Liver (tissue), 10 donors: ENCODE measurements at places on chromosomes 3 and 15.

- no peak for DNase-seq
Measured at GRCh38 chr15:48814286-48814685, 3.4 kb upstream of the CEP152 start.

DNA sequence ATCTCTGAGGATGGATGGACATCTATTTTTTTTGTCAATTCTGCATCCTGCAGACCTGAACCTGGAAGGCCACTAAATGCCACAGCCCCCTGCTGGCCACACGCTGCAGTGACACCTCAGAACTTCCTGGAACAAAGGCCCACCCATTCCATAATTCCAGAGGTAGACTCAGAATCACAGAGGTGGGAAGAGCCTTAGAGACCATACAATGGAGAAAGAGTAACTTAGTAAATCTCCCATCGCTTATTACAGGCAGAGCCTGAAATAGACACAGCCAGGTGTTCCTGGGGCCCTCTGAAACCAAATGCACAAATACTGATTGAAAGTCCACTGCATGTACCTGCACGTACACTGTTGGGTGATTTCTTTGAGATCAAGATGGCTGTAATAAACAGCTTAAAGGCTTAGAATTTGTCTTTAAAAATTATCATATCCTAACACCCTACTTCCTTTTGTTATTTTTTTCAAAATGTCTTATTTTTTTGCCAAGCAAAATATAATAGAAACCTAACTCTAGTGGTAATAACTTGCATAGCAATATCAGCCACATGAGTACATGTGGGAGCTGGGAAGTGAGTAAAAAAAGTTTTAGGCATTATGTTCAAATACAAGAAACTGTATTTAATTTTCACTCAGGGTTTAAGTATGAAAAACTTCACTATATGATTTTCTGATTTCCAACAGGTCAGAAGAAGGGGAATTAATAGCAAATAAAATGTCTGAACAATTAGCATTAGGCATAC lies 62.7 kb downstream of the EOMES start:
- DNase-seq: peak; percentile 50

- DNase-seq: no peak
Measured at GRCh38 chr3:184765047-184765729, 46.8 kb upstream of the VPS8 start.

DNA sequence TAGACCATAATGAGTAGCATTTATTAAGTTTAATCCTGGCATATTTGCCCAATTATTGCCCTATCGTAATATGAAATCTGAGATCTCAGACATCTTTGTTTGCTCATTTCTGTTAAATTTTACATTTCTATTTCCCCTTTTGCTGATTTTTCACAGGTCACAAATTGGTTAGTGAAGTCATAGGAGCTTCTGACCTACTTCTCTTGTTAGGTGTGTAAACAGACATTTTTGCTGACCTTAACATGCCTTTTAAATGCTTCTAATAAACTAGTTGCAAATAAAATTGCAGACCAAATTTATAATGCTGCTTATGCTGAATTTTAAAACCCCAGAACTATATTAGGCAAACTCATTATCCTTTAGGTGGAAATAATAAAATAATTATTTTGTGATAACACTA lies 24.6 kb downstream of the OPA1 start:
- no peak for DNase-seq

GRCh38 chr3:68424796-68425460 lies 507.4 kb downstream of the TAFA4 start:
- no peak for DNase-seq

DNA sequence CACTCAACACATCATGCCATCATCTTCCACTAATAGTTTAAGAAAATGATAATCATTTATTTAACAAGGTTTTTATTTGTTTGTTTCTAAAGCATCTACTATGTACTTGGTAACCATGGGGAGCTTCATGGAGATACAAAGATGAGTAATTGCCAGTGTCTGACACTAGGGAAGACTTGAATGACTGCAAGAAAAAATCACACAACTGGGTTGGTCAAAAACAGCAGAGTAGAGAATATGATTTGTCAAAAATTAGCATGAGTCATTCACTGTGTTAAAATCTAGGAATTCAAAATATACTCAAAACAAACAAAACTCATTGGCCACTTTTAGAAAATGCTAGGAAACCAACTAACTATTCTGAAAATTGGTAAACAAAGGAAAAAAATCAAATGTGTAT lies 6.3 kb downstream of the BNC1 start:
- no peak for DNase-seq

DNA sequence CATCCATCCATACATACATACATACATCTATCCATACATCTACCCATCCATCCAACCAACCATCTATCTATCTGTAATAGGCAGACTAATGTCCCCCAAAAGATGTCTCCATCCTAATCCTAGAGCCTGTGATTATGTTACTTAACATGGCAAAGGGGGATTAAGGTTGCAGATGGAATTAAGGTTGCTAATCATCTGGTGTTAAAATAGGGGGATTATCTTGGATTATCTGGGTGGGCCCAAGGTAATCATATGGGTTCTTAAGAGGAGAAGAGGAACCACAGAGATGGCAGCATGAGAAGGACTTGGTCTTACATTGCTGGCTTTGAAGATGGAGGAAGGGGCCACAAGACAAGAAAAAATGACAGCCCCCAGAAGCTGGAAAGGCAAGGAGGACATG lies 14.7 kb upstream of the RPL29 start:
- no peak for DNase-seq

- no peak for DNase-seq
Measured at GRCh38 chr15:37524601-37525000, 409.8 kb upstream of the TMCO5A start.

DNA sequence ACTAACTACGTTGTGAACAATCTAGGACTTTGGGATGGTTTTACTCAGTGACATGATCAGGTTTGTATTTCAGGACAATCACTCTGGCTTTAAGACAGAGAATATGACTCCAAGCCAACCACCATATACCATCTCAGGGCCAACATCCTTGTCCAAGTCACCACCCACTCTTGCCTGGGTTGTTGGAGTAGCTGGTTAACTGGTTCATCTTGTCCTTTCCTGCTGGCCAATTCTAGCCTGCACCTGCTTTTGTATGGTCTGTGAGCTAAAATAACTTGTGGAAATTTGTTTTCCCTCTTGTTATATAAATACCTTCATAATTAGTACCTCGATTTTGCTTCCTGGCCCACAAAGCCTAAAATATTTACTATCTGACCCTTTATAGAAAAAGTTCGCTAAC lies 306.8 kb upstream of the STT3B start:
- no peak for DNase-seq

DNA sequence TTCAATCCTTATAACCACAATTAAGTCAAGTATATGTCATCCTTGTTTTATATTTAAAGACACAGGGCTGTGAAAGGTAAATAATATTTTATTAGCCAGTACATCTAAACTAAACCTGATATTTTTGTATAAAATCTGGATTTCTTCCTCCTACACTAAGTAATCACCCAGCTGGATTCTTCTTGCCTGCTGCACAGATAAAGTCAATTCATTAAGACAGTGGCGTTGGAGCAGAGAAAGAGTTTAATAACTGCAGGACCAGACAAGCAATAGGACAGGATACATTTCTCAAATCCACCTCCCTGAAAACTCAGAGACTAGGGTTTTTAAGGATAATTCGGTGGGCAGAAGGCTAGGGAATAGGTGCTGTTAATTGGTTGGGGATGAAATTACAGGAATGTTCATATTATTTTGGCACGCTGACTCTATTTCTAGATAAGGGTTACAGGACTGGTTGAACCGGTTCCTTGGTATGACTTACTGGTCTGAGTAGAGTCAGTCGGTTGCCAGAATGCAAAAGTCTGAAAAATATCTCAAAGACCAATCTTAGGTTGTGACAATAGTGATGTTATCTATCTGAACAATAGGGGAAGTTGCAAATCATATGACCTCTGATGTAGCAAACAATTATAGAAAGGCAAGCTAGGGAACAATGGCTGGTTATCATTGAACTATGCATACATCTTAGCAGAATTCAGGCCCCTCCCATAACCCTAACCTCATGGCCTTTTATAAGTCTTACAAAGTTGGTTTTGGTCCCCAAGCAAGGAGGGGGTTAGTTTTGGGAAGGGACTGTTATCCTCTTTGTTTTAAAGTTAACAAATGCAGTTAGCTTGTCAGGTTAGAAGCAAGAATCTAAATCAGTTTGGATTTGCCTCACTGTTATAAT lies 244.8 kb downstream of the ALCAM start:
- no peak for DNase-seq

DNA sequence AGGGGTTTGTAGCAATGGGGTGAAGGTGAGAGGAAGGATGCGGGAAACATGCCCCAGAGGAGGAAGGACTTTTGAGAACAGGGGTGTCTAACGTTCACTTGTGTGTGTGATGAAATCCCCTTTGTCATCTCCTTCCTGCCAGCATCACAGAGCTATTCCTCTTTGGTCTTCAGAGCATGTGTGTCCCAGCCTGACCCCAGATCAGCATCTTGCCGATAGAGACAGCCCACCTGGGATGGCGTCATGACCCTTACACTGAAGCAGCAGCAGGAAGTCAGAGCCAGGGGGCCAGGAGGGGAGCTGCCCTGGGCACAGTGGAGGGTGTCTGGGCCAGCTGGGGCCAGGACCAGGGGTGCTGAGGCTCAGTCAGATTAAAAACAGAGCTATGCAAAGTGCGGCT lies 29.9 kb upstream of the GRIP2 start:
- no peak for DNase-seq

- DNase-seq: peak; percentile 74
Measured at GRCh38 chr3:170811928-170812591, 57.9 kb downstream of the RPL22L1 start.

- peak; percentile 4 for DNase-seq
Measured at GRCh38 chr3:43867436-43868072, 176.8 kb downstream of the ABHD5 start.

- DNase-seq: no peak
Measured at GRCh38 chr15:34373951-34374350, 7.0 kb upstream of the LPCAT4 start.

DNA sequence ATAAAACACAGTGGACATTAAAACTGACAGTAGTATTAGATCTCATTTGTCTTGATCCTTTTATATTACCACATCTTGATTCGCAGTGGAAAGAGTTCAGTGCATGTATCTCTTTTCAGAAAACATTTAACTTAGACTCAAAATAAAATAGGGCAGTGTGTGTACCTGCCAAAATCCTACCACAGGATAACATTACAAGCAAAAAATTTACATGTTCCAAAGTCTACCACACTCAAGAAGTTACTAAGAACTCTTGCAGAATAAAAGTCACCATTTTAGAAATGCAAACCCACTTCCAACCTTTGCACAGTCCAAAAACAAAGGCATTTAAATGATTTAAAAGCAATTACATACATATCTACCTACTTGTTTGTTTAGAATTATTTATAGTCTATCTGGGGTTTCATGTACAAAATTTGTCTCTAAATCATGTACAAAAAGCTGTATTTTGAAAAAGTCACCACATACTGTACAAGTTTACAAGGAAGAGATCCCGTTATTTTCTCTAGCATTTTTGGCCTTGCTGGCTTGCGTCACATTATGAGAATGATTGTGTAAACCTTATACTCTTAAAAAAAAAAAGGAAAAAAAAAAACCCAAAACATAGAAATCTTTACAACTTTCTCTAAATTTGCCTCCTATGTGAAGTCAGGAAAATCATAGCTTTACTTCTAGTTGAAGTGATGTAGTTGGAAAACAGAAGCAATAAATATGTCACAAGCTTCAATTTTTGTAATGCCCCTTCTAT lies 153.8 kb downstream of the ADAM10 start:
- no peak for DNase-seq

DNA sequence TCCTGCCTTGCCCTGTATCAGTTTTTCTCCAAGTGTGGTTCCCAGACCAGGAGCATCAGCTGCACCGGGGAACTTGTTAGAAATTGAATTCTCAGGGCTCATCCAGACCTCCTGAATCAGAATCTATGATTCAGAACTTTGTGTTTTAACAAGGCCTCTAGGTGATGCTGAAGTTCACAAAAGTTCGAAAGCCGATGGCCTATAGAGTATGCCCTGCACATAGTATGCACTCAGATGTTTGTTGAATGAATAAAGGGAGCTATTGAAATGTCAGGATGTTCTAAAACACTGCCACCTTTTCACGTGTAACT lies 664 bp upstream of the LARP6 start:
- no peak for DNase-seq

DNA sequence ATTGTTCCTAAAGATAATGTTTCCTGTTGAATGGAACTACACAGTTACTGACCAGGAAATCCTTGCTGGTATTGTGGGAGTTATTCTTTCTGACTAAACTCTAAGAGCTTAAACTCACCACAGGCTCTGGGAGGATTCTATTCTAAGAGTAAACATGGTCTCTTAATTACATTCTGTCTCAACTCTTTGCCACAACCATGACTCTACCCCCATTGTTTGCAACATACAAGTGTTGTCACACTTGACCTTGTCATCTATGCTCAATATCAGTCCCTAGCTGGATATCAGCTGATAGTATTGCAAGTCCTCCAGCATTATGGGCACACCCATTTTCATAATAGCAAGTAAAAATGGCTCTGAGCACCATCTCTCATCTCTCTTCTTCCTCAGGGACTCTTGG lies 29.6 kb upstream of the SECISBP2L start:
- DNase-seq: no peak

DNA sequence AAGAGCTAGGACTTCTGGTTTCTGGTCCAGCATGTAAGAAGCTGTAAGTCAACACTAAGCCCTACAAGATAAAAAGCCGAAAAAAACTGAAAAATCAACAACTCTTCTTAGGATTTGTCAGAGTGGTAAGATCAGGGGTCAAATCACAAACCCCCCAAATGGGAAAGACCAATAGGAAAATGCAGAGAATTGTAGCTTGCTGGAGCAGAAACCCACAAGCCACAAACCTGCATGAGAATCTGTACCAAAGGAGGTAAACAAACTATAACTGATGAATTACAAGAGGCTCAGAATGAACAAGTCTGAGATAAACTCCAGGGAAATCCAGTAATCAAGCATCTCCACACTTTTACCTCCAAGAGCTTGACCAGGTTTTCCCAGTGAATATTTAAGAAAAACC lies 36.0 kb downstream of the RFX7 start:
- DNase-seq: no peak

GRCh38 chr3:183327343-183327742 lies 74.3 kb downstream of the B3GNT5 start:
- DNase-seq: no peak

DNA sequence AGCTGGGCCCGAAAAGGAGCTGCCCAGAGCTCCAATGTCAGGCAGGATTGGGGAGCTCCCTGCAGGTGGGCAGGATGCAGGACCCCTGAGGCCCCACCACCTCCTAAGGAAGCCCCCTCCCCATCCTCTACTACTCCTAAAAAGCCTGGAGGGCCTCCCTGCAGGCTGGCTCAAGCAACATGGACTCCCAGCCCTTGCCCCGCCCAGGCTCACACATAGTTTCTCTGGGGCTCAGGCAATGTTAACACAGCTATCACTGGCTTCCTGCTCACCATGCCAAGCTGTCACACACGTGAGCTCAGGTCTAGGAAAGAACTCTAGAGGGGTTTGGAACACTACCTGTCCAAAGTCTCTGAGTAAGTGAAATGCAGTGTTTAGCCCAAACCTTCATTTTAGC lies 65.4 kb upstream of the ZNF148 start:
- DNase-seq: peak; percentile 58

- no peak for DNase-seq
Measured at GRCh38 chr15:99212406-99212805, 37.0 kb downstream of the TTC23 start.
